ENCODE measurements at places on chromosomes 5 and 9. TPM values are rescaled to one million over a fixed set of nuclear protein-coding genes. Genes with fewer than 3 reads are reported as not detected.

Gene GGTA1
- not detected for polyA plus RNA-seq

Gene ARHGEF37
- polyA plus RNA-seq = 0.38 TPM

Gene ALDH7A1
- polyA plus RNA-seq = 53.3 TPM

Gene LCP2
- not detected for polyA plus RNA-seq

GRCh38 chr9:38641985-38642864 is 21.8 kb upstream of the ANKRD18A start:
- DNase-seq = peak; percentile 36

GRCh38 chr9:110125207-110125751 is 82.7 kb downstream of the C9orf152 start:
- DNase-seq = peak; percentile 99

GRCh38 chr9:16704116-16705110 is 166.1 kb downstream of the BNC2 start:
- no peak for DNase-seq

DNA sequence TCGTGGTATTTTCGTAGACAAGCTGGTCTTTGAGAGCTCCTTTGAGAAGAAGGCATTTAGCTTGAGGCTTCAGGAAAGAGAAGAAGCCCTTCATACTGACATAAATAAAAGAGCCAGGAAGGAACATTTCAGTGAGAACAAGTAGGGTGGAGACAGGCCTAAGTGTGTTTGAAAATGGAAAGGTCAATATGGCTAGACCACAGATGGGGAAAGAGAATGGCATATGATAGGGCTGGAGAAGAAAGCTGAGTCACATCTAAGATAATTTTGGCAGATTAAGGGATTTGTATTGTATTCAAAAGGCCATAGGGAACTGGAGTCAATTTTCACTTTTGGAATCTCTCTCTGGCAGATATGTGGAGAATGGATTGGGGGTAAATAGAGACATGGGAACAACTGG is 374.9 kb downstream of the TMEM38B start:
- peak; percentile 23 for DNase-seq

GRCh38 chr9:123647145-123647544 is 282.8 kb downstream of the DENND1A start:
- no peak for DNase-seq

DNA sequence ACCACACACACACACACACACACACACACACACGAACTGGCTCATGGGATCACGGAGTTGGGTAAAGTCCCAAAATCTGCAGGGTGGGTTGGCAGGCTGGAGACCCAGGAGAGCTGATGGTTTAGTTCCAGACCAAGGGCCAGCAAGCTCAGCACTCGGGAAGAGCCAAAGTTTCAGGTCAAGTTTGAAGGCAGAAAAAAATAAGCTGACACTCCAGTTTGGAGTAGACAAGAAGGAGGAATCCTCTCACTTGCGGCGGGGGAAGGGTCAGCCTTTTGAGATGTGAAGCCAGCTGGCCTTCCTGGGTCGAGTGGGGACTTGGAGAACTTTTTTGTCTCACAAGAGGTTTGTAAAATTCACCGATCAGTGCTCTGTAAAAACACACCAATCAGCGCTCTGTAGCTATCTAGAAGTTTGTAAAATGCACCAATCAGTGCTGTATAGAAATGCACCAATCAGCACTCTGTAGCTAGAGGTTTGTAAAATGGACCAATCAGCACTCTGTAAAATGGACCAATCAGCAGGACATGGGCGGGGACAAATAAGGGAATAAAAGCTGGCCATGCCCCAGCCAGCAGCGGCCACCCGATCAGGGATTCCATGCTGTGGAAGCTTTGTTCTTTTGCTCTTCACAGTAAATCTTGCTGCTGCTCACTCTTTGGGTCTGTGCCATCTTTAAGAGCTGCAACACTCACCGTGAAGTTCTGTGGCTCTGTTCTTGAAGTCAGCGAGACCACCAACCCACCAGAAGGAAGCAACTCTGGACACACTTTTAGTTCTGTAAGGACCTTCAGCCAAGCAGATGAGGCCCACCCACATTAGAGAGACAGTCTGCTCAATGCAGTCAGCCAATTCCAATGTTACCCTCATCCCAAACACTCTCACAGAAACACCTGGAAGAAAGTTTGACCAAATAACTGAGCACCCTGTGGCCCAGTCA is 37.8 kb upstream of the UNC5A start:
- no peak for DNase-seq

- DNase-seq = no peak
Observed at GRCh38 chr5:180755601-180756000, 15.7 kb upstream of the OR2Y1 start.

GRCh38 chr9:89690334-89690912 is 85.6 kb downstream of the GADD45G start:
- no peak for DNase-seq

DNA sequence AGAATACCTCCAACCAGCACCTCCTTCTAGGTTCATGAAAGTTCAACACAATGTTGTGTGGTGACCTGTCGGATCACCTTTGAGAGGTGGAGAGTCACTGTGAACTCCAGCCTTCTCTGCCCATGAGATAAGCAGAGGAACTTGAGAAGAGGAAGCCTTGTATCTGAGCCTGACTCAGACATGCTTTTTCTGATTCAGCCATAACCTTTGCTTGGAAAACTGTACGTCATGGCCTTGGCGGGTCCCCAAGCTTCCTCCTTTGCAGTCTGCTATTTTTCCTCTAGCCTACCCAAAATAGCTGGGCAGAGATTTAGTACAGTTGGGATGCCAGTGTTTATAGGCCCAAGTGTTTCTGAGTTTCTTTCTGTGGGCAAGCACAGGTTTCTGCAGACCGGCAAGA is 274.7 kb downstream of the CETN3 start:
- DNase-seq = peak; percentile 42

GRCh38 chr5:82277987-82278710 is at the start of gene RPS23:
Gene RPS23, minus strand, starts transcription at chr5:82278354. Its CDS starts 31 bp downstream, at chr5:82278323.
- DNase-seq = peak; percentile 95

- DNase-seq = no peak
Observed at GRCh38 chr5:33035851-33036527, 324.9 kb downstream of the NPR3 start.

DNA sequence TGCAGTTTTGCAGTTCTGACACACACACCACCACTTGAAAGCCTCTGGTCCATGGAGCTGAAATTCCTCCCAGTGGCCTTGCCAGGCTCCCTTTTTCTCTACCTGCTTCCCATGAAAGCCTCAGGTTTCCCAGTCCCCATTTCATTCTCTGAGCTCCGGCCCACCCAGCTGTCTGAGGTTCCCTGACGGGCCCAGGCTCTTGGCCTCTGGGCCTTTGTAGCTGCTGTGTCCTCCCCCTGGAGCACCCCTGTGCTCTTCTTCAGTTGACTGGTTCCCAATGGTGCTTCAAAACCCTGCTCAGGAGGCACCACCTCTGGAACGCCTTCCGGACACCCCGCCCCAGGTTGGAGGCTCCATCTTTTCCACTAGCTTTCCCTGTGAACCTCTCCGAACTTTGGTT is 155.9 kb upstream of the SHB start:
- no peak for DNase-seq

- DNase-seq = no peak
Observed at GRCh38 chr5:78006449-78006848, 230.3 kb upstream of the TBCA start.

DNA sequence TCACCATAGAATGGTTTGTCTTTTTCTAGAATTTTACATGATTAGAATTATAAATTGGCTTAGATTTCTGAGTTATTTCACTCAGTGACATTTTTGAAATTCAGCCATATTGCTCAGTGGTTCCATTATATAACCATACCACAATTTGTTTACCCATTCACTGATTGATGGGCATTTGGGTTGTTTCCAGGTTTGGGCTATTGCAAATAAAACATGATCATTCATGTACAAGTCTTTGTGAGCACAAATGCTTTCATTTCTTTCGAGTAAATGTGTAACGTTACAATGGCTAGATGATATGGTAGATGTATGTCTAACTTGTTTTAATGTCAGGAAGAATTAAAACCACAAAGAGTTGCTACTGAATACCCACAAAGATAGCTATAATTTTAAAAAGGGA is 279.9 kb upstream of the TARS1 start:
- no peak for DNase-seq

- DNase-seq = no peak
Observed at GRCh38 chr5:103469288-103470040, 93.1 kb downstream of the NUDT12 start.

- DNase-seq = no peak
Observed at GRCh38 chr5:35192506-35192905, 37.8 kb downstream of the PRLR start.
